Astrocyte (in vitro differentiated cells and primary cell): ENCODE measurements at places on chromosomes 2 and 18.

DNA sequence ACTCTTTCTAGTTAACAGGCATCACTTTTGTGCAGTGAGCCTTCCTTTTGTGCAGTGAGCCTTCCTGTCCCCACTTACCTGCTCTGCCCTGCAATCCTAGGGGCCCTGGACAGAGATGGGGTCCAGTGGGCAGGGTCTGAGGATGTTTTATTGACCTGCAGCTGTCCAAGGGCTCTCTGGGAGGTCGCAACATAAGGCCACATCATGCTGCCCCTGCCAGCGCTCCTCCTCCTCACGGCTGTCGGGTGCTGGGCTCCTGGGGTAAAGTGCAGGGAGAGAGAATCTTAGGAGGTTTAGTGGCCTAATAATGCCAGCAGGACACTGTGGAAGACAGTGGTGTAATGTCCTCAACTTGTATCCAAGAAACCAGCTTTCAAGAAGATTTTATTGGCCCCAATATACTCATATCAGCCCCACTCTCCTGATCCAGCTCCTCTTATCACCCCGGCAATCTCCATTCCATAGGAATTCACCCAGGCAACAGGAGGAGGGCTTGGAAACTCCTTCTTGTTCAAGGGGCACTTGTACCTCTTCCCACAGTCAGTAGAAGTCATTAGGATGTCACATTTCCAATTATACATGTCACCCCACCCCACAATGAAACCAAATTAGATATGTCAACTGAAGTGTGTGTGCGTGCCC is 41.9 kb upstream of the ASB18 start:
- DNase-seq: no peak

DNA sequence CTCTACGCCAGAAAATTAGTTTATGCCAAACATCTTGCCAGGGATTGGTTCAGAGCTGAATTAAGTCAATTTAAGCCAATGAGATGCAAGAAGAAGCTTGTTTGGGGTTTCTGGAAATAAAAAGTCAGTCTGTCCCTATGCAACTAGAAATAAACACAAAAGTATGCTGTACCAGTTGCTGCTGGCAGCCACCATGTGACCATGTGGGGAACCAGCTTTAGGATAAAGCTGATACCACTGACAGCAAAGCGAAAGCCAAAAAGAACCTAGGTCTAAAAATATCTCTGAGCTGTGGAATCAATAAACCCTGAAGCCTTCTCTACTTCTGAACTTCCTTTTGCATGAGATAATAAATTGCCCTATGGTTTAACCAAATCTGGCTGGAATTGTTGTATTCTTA is 181.8 kb upstream of the PARD3B start:
- no peak for DNase-seq

- peak; percentile 91 for DNase-seq
Observed at GRCh38 chr18:53796040-53796729, 428.3 kb downstream of the MBD2 start.

DNA sequence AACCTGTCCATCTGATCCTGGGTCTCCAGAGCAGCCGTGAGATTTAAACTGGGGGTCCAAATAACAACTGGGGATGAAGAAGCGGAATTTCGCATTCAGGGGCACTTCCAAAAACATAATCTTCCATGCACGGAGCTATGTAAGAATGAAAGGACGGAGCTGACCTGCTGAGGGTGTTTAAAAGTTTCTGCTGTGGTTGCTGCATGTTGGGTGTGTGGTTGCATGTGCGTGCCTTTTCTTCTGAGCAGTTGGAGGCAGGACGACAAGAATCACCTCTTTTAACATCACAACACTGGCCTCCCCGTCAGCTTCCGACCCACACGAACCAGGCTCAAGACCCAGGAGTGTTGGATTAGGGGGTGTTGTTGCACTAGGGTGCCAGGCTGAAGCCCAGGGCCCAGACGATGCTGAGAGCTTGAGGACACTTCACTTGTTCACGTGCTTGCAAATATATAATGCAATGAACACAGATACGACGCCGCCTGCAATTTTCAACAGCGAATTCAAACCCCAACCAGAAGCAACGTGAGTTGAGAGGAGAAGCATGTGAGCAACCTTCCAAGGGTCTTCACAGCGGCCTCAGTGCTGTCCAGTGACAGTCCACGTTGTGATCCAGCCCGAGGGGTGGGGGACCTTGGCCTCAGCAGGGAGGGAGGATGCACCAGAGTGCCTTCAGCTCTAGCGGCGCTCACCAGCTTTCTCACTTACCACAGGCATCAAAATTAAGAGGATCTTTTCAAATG is 76.0 kb upstream of the SALL3 start:
- no peak for DNase-seq

DNA sequence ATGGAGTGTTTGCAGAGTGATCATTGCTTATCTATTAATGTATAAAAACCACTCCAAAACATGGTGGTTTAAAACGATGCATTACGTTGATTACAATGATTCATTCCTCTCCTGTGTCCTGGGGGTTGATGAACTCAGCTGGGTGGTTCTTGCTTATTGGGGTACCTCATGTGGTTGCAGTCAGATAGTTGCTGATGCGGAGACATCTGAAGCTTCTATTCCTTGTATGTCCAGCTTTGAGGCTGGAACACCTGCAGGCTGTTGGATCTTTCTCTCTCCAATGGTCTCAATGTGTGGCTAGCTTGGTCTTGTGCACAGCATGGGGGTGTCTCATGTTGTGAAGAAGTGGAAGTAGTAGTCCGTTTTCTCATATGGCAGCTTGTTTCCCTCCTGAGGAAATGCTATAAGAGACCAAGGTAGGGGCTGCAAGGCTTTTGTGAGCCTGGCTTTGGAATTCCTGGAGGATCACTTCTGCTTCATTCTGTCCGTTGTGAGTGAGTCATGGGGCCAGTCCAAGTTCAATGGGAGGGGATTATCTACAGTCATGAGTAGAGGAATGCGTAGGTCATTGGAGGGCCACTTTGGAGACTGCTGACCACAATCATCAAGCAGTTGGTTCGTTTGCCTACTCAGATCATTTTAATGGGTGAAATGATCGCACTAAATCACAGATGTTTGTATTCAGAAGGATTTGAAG is 601.0 kb downstream of the SLC4A3 start:
- DNase-seq: peak; percentile 100

GRCh38 chr18:34859496-34859895 is 149.4 kb downstream of the DTNA start:
- DNase-seq: no peak

- no peak for DNase-seq
Observed at GRCh38 chr2:119857742-119858141, 98.0 kb downstream of the PTPN4 start.

DNA sequence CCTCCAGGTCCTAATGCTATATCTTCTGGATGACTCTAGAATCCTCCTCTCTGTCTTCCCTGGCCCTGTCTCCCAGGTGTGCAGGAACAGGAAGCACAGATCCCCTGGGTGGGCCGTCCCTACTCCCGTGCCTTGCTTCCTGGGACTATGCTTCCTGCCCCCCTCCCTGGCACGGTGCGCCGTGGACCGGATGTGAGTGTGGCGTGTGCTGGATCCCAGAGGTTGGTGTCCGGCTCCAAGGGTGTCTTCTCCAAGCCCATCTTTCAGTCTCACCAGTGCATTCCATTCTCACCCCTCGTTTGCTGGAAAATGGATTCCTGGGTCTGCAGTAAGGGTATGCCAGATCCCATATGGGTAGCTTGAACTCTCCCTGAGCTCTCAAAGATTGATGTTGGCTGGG is 144.4 kb upstream of the TWIST2 start:
- DNase-seq: no peak

GRCh38 chr2:220835583-220835982 is 736.5 kb downstream of the EPHA4 start:
- DNase-seq: peak; percentile 42

- no peak for DNase-seq
Observed at GRCh38 chr2:122112216-122113005, 357.0 kb downstream of the TSN start.

GRCh38 chr2:120245520-120246332 is 6.9 kb upstream of the RALB start:
- DNase-seq: no peak

DNA sequence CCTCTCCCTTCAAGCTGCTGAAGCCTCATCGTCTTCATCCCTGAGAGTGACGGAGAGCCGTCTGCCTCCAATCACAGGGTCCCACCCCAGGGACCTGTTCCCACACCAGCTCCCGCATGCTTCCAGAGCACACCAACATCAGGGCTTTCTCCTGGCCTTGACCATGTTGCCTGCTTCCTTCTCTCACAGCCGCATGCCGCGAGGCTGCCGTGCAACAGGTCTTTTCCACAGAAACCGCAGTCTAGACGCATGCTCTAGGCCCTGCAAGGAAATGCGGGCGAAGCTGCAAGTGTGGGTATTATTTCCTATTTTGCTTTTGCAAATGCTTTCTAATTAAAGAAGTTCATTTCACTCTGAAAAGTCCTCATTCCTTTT is 277.8 kb downstream of the EIPR1 start:
- DNase-seq: no peak

DNA sequence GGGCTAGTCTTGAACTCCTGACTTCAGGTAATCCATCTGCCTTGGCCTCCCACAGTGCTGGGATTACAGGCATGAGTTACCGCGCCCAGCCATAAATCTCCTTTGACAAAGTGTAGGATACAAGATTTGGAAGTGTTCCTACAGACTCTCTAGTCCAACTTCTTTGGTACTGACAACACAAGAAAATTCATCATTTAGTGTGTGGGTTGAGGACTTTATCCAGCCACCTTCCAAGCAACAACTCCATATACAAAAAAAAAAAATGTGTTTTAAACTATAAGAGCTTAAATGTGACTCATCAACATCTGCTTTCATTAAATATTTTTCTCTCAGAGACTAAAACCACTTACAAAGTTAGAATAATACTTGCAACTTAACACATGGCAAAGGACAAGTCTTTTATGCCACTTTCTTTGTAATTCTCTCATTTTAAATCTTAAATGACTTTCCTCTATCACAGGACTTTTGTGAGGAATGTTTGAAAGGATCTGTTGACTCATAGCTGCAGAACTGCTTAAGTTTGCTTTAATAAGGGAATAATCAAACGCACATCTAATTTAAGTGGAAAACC is 46.2 kb upstream of the ITGAV start:
- peak; percentile 95 for DNase-seq

DNA sequence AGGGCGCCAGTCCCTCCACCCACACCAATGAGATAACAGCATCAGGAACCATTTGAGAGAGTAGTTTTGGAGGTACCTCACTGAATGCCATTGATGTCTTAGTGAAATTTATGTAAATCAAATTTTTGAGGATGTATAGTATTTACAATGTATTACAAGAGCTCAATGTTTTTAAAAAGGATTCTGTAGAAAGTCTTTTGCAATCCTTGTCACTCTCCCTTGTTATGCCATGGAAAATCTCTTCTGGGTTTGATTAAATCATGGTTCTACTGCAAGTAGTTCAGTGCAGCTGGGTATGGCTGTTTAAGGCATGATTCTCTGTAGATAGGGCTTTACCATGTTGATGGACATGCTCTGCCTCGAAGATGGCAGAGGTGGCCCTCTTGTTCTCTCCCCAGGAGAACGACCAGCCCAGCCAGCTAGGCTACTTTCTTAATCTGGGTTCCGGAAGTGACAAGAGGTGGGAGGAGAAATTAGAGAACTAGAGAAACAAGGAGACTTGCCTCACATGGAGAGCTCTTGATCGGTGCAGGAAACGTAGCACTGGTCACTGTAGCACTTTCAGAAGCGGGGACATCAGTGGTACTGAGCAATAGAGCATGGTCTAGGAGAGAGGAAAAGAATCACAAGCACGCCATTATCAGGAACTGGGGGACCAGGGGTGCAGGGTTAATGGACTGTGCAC is 202.7 kb downstream of the CLIP4 start:
- no peak for DNase-seq

- no peak for DNase-seq
Observed at GRCh38 chr2:41827354-41827971, 220.4 kb upstream of the PKDCC start.

DNA sequence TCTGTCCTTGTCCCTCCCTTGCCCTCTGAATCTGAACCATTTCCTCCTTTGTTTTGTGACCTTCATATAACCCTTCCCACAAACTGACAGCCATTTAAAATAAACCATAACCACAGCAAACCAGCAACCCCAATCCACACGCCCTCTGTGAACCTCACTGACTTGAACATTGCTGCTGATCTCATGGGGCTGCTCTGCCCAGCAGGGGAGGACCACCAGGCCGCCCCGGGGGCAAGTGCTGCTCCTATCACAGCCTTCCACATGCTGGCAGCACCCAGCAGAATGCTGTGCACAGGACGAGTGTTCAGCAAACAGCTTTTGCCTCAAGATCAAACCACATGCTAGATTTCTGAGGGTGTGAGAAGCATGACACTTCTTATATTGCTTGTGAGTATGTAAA is 73.9 kb upstream of the UXS1 start:
- DNase-seq: no peak

- DNase-seq: peak; percentile 49
Observed at GRCh38 chr2:121018136-121019061, 266.6 kb downstream of the TFCP2L1 start.

GRCh38 chr2:19048593-19049266 is 309.7 kb downstream of the OSR1 start:
- DNase-seq: no peak

GRCh38 chr2:61841286-61841685 is 12.6 kb downstream of the FAM161A start:
- no peak for DNase-seq

DNA sequence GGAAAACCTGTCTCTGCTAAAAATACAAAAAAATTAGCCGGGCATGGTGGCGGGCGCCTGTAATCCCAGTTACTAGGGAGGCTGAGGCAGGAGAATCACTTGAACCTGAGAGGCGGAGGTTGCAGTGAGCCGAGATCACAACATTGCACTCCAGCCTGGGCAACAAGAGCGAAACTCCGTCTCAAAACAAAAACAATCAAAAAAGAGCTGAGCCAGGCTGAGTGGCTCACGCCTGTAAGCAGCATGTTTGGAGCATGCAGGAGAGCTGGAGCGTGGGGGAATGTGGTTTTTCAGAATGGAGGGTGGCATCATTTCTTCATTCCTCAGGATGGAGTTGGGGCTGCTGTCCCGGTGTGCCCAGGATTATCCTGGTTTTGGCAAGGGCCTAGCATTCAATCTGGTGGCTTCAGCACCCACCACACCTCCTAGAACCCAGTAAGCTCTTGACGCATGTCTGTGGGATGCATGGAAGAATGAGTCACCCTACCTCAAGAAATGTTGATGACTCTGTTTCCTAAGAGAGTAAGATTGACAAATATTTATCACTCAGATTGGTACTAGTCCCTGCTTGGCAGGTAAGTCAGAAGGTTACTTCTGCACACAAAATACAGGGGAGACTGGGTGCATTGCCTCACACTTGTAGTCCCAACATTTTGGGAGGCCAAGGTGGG is 90.2 kb upstream of the ODC1 start:
- DNase-seq: peak; percentile 85

DNA sequence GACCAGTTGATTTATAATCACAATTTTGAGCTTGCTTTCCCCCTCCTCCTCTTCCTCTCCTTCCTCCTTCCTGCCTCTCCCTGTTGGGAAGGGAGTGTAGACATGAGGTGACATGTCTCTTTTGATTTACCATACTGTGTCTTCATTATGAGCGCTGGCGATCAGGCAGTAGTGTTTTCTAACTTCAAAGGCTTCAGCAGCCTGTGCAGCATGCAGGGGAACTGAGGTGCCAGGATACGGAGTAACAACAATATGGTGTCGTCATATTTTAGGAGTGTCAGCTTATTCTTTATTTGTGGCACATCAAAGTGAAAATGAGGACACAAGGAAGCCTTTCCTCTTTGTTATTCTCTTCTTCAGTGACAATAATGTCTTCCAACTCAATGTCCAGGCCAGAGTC is 864.2 kb downstream of the SLC4A3 start:
- DNase-seq: no peak

- DNase-seq: no peak
Observed at GRCh38 chr2:207825045-207825954, 55.6 kb upstream of the FZD5 start.
